Natural killer cell treated with Interleukin-12 subunit alpha and Interleukin-12 subunit beta and Interleukin-15 and Interleukin-18, amount 100 ng/mL, for 72 hours (primary cell): ENCODE measurements at places on chromosomes 4 and X.
A peak's percentile ranks its signal among the peaks of the same experiment; 100 is the strongest.

DNA sequence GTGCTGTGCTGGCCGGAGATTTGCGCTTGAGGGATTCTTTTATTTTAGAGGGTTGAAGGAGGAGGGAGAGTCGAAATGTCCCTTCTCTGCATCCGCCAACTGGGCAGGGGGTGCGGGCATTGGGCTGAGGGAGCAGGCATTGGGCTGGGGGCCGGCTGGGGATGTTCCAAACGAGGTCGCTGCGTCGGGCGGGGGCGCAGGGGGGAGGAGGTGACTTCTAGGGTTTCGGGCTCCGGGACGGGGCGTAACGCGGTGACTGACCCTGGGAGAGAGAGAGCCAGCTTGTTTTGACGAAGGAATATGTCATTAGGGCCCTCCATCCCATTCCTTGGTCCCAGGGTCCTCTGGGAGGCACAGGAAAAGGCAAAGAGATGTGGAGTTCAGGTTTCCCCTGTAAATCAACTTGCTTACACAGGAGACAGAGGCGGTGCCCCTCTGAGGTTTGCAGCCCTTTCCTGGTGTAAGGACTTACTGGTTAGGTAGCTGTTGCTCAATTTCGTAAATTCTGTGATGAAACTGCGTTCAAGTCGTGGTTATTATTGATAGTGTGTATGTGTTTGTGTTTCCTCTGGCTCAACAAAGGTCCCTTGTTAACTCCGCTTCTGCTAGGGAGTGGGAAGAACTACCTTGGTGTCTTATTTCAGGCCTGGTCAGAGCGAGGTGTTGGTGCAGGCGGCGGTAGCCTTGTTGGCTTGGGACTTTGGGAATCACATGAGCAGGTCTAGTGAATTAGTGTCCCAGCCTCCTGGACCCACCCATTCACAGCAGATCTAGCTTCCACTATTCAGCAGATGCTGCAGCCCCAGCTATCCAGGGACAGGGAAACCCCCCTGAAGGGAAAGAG, 716 bp downstream of the FHIP1A start:
- DNase-seq, result no peak

DNA sequence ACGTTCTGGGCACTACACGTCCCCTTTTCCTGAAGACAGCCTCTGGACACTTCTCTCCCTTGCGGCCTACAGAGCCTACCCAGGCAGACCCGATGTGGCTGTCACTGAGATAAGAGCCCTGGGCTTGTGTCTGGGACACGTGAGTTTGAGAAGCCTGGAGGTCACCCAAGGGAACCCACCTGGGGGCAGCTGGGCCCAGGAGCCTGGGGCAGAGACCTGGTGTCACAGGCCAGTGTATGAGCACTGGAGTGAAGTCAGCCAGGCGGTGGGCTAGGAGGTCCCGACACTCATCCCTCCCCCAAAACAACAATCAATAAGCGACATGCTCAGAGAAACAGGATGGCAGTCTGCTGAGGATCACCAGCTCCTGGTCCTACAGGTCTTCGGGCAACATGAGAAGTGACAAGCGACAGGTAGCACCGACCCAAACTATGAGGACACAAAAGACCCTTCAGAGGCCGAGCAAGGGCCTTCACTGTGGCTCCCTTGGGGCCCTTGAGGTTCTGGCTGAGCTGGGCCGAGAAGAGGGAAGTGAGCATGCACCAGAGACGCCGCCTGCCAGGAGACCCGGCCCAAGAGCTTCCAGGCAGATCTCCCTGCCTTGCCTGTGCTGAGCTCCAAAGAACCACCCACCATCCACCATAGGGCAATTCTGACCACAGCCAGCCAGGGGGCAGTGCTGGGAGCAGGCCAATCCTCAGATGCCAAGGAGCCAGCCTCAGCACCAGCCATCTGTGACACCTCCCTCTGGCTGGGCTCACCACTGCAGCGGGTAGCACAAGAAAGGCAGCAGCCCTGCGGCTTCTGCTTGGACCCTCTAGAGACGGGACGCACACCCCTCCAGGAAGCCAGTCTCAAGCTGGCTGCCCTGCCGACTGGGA, 11.0 kb upstream of the DUSP9 start:
- peak; percentile 58 for DNase-seq

DNA sequence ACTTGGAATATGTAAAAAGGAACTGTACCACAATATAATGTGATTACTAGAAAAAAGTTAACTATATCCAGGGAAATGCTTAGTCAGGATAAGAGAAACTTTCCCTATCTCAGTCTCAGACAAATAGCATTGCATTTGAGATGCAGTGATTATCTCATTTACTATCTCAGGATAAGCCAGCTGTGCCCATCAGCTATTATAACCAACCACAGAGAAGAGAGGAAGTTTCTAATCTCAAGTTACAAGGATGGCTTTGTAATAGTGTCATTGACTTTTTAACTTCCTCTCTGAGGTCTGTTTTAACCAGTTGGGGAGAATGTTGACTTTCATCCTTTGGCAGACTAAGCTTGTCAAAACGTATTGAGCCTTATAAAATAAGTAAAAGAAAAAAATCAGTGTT, 56.5 kb downstream of the SNX25 start:
- DNase-seq, result no peak

- no peak for DNase-seq
These were observed 133.8 kb downstream of the AFF1 start for GRCh38 chr4:87068583-87069021.

GRCh38 chr4:87299898-87300297, 22.8 kb downstream of the HSD17B13 start:
- no peak for DNase-seq

DNA sequence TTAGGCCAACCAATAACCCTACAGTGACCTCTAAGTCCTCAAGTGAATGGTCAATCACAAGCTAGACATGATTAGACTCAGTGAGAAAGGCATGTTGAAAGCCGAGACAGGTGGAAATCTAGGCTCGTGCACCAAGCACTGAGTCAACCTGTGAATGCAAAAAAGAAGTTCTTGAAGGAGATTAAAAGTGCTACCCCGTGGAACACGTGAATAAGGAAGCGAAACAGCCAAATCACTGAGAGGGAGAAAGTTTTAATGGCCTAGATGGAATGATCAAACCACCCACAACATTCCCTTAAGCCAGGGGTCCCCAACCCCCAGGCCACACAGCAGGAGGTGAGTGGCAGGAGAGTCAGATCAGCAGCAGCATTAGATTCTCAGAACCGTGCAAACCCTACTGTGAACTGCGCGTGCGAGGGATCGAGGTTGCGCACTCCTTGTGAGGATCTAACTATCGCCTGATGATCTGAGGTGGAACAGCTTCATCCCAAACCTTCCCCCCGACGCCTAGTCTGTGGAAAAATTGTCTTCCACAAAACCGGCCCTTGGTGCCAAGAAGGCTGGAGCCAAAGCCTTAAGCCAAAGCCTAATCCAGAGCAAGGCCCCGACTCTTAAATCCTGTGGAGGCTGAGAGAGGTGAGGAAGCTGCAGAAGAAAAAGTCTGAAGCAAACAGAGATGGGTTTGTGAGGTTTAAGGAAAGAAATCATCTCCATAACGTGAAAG, 19.5 kb upstream of the PDE6B start:
- DNase-seq, result no peak

GRCh38 chrX:13968198-13968597, 61.5 kb downstream of the GEMIN8 start:
- no peak for DNase-seq

GRCh38 chr4:125334926-125335325, 20.2 kb downstream of the FAT4 start:
- DNase-seq, result no peak

GRCh38 chr4:39655876-39656275, 17.2 kb upstream of the SMIM14 start:
- no peak for DNase-seq

DNA sequence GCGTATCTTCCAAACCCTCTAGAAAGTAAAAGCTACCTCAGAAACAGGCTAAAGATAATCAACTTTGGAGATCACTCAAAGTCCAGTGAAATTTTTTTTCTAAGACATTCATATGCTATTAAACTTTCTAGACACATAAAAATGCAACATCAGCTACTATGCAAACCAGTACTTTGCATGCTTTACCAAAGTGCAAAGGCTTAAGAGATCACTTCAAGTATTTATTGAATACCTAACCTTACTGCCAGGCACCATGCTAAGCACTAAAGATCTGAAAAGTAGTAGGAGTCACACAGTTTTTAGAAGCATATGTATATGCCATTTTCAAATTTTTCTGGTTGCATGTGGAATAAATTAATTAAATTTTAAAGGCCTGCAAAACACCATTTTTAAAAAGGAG, 115.8 kb downstream of the THOC2 start:
- no peak for DNase-seq

- no peak for DNase-seq
These were observed 116.9 kb downstream of the ZNF827 start for GRCh38 chr4:145821766-145822165.

- no peak for DNase-seq
These were observed 19.1 kb upstream of the PDS5A start for GRCh38 chr4:39996811-39997210.

GRCh38 chrX:68647156-68647957, at the start of gene STARD8:
Gene STARD8, plus strand, starts transcription at chrX:68647666. Its CDS starts 217 bp downstream, at chrX:68647883.
- no peak for DNase-seq

DNA sequence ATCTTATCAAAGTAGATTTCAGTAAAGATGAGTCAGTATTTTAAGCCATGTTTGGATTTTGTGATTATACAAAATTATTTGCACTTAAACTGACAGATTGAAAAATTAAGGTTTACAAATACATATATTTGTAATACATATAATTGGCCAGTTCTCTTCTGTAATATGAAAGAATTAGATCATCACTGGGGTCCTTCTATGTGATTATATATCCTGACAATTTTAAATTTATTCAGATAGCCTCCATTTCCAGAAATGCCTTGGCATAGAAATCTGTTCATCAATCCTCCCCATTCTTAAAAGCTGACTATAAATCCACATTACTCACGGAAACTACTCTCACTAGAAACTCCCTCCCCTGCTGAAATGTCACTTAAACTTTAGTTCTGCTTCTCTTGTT, 280.4 kb upstream of the ANXA10 start:
- no peak for DNase-seq

GRCh38 chr4:147791341-147791740, 59.5 kb downstream of the ARHGAP10 start:
- DNase-seq, result no peak

DNA sequence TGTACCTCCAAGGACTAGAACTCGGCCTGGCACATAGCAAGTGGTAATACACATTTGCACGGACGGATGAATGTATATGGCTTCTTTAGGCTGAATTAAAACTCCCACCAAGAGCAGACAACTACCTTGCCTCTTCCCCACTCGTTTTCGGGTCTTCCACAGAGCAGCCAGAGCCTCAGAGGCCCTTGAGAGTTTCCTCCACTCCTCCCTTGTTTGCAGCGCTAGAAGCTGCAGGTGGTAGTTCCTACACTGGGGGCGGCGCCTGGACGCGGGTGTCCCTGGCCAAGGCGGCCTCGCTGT, 10.2 kb upstream of the INTU start:
- DNase-seq, result no peak

DNA sequence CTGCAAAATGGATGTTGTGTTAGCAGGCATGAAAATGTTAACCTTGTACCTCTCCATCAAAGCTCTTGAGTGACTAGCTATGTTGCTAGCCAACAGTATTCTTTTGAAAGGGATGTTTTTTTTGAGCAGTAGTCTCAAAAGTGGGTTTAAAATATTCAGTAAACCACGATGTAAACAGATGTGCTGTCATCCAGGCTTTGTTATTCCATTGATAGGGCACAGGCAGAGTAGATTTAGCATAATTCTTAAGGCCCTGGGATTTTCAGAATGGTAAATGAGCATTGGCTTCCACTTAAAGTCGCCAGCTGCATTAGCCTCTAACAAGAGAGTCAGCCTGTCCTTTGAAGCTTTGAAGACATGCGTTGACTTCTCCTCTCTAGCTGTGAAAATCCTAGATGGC, 18.4 kb downstream of the FGF2 start:
- DNase-seq, result no peak

DNA sequence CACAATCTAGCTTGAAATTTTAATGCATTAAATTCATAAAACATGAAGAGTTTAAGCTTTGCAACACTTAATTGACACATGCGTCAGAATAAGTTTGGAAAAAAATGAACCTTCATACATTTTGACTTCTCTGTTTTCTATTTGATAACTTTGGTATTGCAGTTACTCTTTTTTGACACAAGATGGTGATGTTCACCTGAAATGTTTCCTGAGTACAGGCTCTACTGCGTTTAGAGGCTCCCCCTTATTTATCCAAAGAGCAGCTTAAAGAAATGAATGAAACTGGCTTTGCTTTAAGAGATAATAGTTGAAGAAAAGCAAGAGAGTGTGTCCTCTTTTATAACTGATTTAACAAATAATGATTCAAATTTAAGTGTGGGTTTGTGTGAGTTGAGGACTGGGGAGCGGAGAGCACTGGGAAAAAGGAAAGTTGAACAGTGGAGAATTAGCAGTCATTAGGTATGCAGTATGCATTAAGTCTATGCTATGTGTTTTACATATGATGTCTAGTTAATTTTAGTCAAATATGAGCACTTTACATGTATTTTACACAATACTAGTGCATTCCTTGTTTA, 180.6 kb upstream of the NUDT6 start:
- DNase-seq, result no peak

- no peak for DNase-seq
These were observed 69.8 kb downstream of the TBL1X start for GRCh38 chrX:9534686-9535085.

DNA sequence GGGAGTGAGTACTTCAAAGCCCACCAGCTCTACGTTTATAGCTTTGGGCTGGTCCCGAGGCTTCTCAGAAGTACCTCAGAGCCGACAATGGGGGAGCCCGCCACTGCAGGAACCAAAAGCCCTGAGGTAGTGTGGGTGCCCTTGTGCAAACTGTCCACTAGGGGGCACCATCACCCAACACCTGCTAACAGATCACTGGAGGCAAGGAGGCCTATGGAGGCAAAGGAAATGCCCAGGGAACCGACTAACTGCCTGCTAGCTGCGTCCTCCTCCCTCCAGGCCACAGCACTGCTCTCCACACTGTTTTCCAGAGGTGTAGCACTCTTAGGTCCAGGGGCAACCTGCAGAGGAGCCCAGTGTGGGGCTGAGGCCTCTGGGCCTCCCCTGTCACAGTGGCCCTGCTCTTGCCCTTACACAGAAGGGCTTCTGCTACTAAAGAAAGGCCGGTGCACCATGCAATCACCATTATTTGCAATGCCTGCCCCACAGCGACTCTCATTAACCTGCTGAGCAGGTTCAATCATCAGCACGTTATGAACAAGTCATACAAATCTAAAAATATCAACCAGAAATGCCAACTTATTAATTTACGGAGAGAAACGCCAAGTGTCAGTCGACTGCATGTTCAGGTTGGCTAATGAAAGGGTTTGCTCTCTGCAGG, 159.1 kb downstream of the NSUN7 start:
- no peak for DNase-seq

GRCh38 chr4:7710576-7711306, 228.9 kb downstream of the AFAP1 start:
- DNase-seq, result no peak

- DNase-seq, result no peak
These were observed 153.2 kb downstream of the KLF8 start for GRCh38 chrX:56385336-56385735.

DNA sequence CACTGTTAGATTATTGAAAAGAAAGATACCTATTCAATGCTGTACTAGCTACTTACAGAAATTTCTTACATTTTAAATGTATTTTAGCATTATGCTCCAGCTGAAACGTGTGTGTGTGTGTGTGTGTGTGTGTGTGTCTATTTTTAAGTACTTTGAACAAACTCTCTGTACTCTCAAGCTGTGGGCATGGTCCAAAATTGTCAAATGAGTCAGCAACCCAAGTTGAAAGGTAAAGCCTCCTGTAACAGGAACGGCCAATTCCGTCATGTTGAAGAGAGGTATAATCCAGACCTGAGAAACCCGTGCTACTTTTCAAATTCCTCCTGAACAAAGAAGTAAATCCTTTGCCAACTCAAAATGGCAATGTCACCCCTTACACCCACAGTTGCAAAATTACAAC, 20.5 kb downstream of the MAOB start:
- DNase-seq, result no peak

- DNase-seq, result no peak
These were observed 57.5 kb upstream of the SORCS2 start for GRCh38 chr4:7134737-7135388.
